ENCODE measurements at places on chromosomes 1 and 21.
A peak's percentile ranks its signal among the peaks of the same experiment; 100 is the strongest.

GRCh38 chr1:8474369-8474768 is 156.5 kb downstream of the SLC45A1 start:
- DNase-seq = no peak

DNA sequence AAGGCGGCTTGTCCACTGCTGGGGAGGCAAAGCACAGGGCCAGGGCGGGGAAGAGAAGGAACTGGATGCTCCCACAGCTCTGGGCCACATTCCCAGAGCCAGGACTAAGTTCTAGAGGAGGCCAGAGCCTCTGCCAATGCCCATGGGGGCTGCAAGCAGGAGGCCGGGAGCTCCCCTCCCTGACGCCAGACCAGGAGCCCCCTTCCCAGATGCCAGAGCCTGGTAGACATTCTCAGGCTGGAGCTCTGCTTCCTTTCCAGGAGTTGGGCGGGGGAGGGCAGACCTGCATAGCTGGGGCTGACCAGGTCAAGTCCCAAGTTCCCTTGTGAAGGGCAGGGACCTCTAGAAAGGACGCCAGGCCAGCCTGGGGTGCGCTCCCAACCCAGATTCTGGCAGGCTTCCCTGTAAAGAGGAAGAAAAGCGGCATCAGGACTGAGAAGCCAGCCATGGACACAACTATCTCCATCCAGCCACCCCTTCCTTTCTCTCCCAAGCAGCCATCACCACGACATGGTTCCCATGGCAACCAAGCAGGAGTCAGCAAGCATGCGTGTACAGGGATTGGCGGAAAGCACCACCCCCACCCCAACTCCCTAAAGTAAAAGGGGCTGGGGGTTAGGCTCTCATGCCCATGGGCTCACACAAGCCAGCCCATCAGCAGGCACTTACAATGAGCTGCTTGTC is 13.4 kb downstream of the KIF21B start:
- DNase-seq = no peak

GRCh38 chr21:41763398-41763931 is 3.4 kb downstream of the RIPK4 start:
- DNase-seq = no peak

DNA sequence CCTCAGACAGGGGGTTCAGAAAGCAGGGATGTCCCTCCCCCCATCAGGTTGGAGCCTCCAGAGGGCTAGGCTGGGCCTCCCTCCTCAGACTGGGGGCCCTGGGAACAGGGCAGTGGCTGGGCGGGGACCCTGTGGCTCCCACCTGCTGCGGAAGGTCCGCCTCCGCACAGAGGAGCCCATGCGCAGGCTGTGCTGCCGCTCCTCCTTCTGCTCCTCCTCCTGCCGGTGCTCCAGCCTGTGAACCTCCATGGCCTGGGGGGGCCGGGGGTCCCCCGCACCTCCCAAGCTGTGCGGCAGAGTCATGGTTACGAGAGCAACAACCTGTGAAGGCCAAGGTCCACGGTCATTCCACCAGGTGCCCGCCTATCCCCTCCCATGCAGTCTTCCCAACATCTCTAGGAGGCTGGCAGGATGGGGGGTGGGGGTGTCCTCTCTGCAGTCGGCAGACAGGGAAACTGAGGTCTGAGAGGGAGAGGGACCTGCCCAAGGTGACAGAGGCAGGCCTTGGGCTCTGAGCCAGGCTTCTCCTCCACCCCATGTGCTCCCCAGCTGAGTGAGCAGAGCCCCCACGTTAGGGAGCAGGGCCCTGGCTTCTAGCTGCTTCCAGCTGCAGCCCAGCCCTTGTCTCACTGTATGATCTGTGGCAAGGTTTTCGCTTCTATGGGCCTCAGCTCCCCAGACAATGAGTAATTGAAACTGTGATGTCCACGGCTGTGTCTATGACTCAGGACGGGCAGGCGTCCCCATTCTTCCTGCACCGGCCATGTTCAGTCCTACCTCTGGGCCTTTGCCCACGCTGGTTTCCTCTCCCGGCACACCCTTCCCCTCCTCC is 3.4 kb downstream of the MYOM3 start:
- no peak for DNase-seq

DNA sequence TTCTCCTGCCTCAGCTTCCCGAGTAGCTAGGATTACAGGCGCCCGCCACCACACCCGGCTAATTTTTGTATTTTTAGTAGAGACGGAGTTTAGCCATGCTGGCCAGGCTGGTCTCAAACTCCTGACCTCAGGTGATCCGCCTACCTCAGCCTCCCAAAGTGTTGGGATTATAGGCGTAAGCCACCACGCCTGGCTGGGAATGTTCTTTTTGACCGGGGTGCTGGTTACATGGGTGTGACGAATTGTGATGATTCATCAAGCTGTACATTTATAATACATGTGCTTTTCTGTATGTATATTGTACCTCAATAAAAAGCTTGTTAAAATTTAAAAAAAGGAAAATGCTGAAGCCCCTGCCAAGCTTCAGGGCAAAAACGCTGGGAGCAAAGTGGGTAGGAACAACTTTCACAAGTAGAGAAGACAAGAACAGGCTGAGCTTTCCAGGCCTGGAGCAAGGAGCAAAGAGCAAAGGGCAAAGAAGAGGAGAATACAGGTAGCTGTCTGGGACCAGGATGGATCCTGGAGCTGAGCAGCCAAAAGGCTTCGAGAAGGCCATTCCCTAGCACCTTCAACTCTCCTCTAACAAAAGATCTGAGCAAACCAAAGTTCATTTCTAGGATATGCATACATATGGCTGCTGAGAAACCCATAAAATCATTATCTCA is 20.5 kb upstream of the YRDC start:
- no peak for DNase-seq

GRCh38 chr1:234479310-234479559 is 256 bp upstream of the TARBP1 start:
- DNase-seq = no peak

- peak; percentile 0 for DNase-seq
These were observed 1262.8 kb upstream of the PRMT6 start for GRCh38 chr1:105793536-105794146.

GRCh38 chr1:167066333-167067122 is 23.6 kb downstream of the GPA33 start:
- peak; percentile 61 for DNase-seq

DNA sequence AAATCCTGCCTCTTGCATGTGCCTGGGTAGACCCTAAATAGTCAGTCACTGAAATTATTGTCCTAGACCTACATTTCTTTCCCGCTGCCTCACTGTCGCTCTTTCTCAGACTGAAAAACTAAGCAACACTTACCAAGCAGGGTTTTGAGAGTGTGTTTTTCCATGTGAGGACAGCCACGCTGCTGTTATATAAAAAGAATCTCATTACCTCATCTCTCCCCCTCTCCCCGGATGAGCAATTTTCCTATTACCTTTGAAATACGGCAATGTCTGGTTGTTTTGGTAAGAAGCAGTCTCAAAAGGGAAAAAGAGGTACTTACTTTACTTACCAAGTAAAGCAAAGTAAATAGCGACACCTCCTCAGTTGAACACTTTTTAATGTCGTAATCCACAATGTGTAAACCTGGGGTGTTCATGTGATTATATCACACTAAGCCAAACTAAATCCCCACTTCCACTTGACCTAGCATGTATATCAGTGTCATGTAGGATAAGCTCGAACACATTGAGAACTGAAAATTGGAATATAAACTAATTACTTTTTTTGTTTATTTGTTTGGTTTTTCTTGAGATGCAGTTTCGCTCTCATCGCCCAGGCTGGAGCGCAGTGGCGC is 12.2 kb upstream of the VN1R5 start:
- DNase-seq = no peak

GRCh38 chr1:26530895-26531598 is 1.5 kb downstream of the RPS6KA1 start:
- DNase-seq = peak; percentile 71

- no peak for DNase-seq
These were observed 54.0 kb upstream of the COL11A1 start for GRCh38 chr1:103162360-103162759.

DNA sequence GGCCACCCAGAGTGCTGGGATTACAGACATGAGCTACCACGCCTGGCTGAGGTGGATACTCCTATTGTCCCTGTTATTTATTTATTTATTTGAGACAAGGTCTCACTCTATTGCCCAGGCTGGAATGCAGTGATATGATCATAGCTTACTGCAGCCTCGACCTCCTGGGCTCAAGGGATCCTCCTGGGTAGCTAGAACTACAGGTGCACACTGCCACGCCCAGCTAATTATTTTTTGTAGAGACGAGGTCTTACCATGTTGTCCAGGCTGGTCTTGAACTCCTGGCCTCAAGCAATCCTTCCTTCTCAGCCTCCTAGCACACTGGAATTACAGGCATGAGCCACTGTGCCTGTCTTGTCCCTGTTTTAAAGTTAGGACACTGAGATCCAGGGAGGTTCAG is 5.2 kb downstream of the LDLRAP1 start:
- DNase-seq = no peak

DNA sequence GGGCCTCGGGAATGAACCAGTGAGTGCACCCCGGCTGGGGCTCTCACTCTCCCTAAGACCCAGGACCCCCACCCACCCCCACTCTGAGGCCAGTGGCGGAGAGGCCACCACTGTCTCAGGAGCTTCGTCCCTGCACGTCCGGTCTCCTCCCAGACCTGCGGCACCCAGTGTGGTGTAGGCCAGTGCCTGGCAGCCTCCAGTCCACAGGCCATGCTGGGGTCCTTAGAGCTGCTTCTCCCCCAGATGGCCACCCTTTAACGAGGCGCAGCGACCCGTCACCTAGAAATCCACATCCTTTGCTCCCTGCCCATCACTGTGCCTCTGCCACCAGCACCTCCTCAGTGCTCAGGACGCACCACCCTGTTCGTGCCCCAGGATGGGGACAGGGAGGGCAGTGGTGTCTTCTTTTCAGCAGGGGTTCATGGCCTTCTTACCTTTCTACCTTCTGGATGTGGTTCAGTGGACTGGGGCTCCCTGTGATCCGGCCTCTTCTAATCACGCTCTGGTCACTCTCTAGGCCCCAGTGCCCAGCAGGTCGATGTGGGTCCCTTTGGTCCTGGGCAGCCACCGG is 131.9 kb upstream of the ARHGEF16 start:
- DNase-seq = no peak

- no peak for DNase-seq
These were observed 84.8 kb downstream of the NR5A2 start for GRCh38 chr1:200112290-200112689.

GRCh38 chr1:102550729-102551384 is 554.1 kb upstream of the OLFM3 start:
- DNase-seq = no peak

GRCh38 chr1:94962409-94963265 is 35.7 kb upstream of the CNN3 start:
- DNase-seq = no peak

- no peak for DNase-seq
These were observed 11.6 kb downstream of the ADAM30 start for GRCh38 chr1:119884711-119885110.

DNA sequence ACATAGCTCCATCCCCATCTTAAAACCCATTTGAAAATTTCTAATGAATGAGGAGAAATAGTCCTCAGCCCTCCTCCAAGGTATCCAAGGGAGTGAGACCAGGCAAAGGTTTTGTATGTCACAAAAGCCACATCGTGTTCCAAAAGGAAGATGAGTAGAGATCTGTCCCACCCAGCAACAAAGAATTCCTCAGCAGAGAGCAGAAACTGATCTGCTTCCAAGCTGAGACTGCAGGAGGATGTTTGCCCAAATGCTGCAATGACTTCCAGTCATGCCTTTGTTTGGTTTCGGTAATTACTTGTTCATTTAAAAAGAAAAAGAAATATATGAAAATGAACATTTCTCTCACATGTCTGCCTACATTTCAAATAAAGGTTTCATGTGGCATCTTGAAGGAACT is 186.9 kb downstream of the SETD4 start:
- DNase-seq = no peak

DNA sequence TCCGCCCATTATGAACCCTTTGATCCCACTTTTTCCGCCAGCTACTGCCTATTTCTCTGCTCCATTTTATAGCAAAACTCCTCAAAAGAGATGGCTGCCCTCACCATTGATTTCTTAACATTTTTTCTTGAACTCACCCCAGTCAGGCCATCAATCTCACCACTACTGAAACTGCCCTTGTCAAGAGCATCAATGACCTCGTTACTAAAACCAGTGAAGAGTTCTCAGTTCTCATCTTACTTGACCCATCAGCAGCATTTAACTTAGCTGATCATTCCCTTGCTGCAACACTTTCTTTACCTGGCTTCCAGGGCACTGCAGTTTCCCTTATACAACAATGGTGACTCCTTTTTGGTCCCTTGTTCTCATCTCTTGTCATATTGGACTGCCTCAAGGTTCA is 35.2 kb upstream of the FASLG start:
- no peak for DNase-seq

GRCh38 chr1:200415789-200416593 is 6.2 kb upstream of the ZNF281 start:
- peak; percentile 68 for DNase-seq

- no peak for DNase-seq
These were observed 52.9 kb upstream of the RGS1 start for GRCh38 chr1:192522673-192523072.

DNA sequence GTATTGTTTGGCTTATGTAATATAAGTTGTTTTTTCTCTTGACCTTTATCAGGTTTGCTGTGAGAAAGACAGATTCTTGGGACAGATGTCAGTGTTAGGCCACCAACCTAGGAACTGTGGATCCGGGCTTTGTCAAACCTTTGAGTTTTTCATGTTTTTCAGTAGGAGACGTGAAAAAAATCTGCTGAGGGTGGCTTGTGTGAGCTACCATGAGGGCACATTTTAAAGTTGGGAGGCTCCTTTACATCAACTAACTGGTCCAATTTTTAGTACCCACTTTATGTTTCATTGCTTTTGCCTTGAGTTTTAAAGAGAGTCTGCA is 801 bp downstream of the RPS6KC1 start:
- no peak for DNase-seq

DNA sequence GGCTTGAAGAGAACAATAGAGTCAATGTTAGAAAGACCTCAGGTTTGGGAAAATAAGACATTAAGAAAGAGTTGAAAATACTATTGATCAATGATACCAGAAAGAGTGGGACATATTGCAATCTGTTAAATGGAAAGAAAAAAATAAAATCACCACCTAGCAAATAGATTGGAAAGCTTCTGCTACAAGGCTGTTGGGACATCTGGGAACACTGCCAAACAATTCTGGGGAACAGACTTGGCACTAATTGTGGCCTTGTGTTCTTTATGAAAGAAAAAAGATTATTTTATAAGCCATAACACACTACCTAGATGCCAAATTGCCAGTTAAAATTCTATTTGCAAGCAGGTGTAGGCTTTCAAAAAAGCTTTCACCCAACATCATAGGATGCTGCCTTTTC is 137.8 kb downstream of the TSEN15 start:
- no peak for DNase-seq

GRCh38 chr1:13775459-13775858 is 75.5 kb downstream of the PRDM2 start:
- no peak for DNase-seq

GRCh38 chr21:46483300-46484295 is 24.9 kb downstream of the DIP2A start:
- no peak for DNase-seq

- no peak for DNase-seq
These were observed 38.7 kb downstream of the PCNX2 start for GRCh38 chr1:233256789-233257188.

- DNase-seq = no peak
These were observed 23.3 kb upstream of the ARTN start for GRCh38 chr1:43910343-43910742.

GRCh38 chr1:8733484-8733883 is 84.0 kb downstream of the RERE start:
- DNase-seq = no peak
